ENCODE measurements at places on chromosomes 3 and 15.

DNA sequence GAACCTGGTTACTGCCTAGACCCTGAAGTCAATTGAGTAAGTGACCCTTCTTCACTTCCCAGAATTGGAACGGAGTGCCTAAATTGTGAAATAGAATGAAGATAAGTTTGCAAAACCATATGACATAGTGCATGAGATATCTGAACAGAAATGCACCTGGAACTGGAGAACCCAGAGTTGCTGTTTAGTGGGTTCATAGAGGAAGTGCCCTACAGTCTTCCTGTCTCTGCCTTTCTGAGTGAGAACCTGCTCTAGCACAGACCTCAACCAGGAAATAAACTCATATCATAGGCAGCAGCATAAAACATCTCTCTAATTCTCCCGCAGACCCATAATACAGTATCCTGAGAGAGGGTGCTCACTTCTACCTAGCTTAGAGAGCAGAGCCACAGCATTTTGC is 82.9 kb downstream of the EOMES start:
- DNase-seq = no peak

GRCh38 chr3:56075089-56075488 is 393.2 kb downstream of the ERC2 start:
- no peak for DNase-seq

GRCh38 chr3:124761250-124761796 is 31.1 kb downstream of the UMPS start:
- peak; percentile 36 for DNase-seq

DNA sequence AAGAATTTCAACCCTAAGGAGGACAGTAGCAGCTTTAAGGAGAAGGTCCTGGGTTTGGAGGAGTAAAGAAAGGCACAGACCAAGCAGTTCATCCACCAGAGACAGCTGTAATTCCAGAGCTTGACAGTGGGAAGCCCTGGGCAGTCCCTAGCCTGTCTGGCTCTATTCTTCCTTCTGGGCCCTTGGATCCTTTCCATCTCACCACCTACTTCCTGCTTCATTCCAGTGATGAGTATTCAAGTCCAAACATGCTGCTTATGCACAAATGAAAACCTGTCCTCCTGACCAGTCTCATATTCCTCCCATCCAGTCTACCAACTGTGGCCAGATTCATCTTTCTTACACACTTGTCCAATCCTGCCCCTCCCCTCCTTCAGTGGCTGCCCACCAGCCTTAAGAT is 171.4 kb downstream of the CNTN3 start:
- no peak for DNase-seq

DNA sequence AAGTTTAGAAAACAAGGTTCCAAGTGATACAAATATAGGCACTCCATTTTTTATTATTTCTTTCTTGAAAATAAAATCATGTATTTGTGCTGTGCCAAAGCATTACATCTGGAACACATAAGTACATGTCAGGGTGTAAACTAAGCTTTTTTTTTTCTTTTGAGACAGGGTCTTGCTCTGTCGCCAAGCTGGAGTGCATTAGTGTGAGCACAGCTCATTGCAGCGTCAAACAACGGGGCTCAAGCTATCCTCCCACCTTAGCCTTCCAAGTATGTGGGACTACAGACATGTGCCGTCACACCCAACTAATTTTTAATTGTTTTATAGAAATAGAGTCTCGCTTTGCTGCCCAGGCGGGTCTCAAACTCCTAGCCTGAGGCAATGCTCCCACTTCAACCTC is 9.0 kb downstream of the SPATA12 start:
- DNase-seq = no peak

- DNase-seq = no peak
These were observed 31.3 kb downstream of the GPR176 start for GRCh38 chr15:39888809-39889208.

GRCh38 chr15:41115161-41115651 is 874 bp downstream of the INO80 start:
- peak; percentile 29 for DNase-seq
